ENCODE measurements at places on chromosomes 7 and 10.

DNA sequence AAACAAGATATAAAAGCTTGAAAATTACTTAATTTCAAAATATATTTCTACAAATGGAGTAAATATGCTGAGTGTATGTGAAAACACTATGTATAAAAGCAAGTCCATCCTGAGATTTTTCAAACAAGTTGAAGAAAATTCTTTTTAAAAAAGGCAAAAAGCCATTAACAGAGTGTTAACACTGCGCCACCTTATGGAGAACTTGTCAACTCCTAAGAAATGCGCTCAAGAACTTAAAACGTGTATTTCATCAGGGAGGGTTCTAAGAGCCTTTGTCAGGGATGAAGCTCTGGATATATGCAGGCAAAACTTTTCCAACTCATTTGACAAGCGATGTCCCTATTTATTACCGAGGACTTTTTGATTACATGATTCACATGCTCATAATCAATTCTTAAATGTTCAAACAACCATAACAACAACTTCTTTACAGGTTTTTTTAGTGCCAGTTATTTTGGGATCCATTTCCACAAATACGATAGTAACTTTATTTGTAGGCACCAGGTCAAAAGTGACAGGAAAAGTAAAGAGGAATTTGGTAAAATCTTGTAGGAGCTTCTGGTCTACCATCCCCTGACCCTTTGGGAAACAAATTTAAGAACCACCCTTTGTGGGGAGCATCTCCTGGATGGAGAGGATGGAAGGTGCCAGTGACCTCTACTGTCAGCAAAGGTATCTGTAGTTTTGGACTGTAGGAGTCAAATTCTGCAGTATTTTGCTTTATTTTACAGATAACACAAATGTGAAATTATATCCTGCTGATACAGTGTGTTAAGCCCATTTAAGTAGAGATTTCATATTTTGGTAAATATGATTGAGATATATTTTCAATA lies 23.2 kb downstream of the CALCR start:
- no peak for DNase-seq

DNA sequence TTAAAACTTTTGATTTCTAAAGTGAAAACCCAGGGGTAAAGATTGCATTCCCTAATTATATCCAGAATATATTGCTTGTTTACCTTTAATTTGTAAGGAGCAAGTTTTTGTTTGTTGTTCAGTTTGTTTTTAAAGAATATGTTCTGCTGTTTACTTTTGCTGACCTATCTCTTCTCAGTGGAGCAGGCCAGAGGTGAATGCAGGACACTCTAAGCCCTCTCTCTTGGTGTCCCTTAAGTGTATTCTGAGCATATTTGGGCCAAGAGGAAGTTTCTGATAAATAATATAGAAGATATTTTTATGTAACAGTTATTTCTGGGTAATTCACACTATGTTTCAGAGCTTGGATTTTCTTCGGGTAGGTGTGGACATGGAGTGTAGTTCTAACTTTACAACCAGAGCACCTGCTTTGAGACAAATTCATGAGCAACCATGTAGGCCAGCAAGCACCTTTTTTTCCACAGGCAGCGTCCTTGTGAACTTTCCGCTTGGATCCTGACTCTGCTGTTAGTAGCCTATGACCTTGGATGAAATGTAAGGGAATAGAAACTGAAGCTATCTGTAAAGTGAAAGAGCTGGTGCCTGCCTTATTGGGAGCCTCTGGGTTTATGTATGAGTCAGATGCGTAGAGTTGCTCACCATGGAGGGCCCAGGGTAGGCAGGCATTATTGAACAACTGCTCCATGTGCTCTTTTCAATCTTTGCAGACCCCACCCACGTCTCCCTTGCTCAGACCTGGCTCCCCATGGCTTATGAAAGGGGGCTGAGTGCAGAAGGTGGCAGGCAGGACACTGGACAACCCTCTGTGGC lies 16.1 kb downstream of the OGDH start:
- DNase-seq = peak; percentile 57

DNA sequence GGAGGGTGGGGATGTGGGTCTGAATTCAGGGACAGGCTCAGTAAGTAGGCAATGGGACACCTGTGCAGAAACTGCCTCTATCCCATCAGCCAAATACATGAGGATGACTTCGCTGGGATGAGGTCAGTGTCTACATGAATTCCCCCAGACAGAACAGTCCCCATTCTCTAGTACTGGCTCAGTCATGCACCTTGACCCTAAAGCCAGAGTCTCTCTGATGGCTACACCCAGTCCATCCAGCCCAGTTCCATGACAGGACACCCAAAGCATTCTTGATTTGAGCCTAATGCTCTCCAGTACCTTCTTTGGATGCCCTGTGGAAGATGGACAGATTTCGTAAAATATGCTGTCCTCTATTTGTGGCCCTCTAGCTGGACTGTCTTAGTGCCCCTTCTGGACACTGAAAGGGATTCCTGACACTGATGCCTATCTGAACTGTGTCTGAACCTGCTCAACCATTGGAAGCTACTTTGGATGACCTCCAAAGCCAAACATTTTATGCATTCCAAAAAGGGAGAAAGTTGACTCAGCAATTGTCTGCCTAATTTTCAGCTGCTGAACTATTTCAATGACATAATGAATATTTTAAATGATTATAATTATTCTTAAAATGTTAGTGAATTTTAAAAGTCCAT lies 14.6 kb downstream of the SFRP4 start:
- no peak for DNase-seq

DNA sequence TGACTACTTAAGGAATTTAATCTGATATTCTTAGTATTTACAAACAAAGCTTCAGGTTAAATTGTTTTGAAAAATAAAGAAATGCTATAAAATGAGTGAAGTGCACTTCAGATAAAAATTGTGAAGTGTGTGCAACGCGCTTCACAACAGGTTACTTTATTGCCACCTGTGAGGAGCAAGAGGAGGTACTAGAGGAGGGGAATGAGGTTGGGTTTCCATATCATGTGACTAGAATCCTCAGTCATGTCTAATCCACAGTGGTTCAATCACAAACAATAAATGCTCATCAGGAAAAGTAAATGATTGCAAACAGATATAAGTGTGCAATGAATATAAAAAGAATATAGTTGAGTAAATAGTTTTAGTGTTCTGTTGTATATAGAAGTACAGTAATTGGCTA lies 34.5 kb upstream of the CD36 start:
- DNase-seq = no peak

DNA sequence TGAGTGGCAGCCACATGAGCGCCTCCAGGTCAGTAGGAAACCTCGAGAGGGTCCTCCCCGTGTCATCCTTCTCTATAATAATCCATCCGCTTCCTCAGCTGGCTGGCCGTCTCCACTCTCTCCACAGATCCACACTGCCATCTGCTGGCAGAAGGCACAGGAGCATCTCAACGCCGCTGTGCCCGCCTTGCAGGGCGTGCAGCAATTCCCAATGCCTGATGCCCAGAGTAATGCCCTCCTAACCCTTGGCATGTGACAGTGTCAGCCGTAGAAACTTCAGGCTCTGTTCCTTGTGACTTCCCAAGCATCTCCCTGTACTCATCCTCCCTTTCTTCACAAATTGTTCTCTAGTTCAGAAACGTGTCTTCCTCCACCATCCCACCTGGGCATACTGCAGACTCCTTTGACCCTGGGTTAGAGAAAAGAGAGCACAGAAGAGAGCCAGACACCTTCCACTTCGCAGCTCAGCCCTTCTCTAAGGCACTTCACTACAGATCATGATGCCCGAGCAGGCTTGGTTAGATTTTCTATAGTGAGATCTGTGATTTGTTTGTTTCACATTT lies 70.8 kb downstream of the XPNPEP1 start:
- DNase-seq = peak; percentile 55

GRCh38 chr10:3072641-3073360 lies 5.5 kb downstream of the PFKP start:
- no peak for DNase-seq

- no peak for DNase-seq
Measured at GRCh38 chr7:2163600-2164555, 68.9 kb downstream of the MAD1L1 start.

- DNase-seq = no peak
Measured at GRCh38 chr10:23069019-23069815, 26.2 kb upstream of the MSRB2 start.

GRCh38 chr7:23544913-23545354 lies 13.2 kb upstream of the TRA2A start:
- DNase-seq = no peak

GRCh38 chr10:58963723-58964124 lies 212.7 kb upstream of the PHYHIPL start:
- DNase-seq = no peak

DNA sequence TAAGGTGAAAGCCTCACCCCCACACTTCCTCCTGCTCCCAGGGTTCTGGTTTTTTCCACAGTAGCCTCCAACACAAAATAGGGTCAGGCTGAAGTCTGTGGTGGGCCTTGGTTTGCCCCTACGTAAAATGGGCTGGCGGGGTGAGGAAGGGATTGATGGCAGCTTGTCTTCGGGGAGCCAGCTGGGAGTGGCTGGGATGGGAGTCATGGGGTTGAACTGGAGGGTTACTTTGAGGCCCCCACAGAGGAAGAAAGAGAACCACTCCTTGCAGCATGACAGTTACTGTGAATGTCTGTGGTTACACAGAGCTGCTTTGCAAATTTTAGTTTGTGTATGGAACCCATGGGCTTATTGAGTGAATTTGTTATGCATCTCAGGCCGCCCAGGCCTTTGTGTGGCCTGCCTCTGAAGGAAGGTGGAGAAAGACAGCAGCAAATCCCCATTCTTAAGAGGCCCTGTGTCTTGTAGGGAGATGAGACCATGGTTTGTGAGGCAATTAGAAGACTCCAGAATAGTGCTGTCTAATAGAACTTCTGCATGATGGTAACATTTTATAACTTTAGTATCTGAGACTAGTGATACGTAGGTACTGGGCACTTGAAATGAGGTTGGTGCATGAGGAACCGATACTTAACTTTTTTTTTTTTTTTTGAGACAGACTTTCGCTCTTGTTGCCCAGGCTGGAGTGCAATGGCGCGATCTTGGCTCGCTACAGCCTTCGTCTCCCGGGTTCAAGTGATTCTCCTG lies 8.1 kb downstream of the TRIM8 start:
- no peak for DNase-seq

DNA sequence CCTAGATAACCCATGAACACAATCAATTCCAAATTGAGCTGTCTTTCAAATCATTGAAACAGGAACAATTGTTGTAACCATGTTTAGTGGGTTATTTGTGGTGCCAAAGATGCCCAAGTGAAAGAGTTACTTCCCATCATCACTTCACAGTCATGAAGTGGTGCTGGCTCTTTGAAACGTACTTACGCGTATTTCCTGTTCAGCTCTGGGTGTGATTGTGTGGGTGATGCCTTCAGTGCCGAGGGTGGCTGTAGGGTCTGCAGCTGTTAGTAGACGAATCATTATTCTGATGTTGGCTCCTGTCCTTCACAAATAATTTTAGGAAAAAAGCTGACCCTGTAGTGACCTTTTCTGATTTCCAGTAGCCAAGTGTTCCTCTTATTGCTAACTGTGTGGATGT lies 323.1 kb upstream of the KIAA1217 start:
- DNase-seq = no peak

- DNase-seq = no peak
Measured at GRCh38 chr7:126792521-126792920, 460.2 kb downstream of the GRM8 start.

- DNase-seq = no peak
Measured at GRCh38 chr10:121411004-121411403, 187.2 kb downstream of the FGFR2 start.

DNA sequence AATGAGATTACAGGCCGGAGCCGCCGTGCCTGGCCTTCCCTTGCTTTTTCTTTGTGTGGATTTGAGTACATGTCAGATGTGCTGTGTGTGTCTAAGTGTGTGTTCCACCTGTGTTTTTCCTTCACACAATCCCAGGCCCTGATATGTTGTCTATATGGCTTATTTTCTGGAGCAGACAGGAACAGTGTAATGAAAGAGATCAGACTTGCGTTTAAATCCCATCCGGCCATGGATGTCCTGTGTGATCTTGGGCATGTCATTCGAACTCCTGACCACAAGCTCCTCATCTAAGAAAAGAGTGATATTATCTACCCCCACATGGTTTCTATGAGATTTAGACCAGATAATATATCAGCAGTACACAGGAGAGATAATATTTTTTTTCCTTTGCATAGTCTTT lies 37.2 kb downstream of the APBB1IP start:
- no peak for DNase-seq

GRCh38 chr7:117362294-117362888 lies 39.5 kb upstream of the WNT2 start:
- no peak for DNase-seq

DNA sequence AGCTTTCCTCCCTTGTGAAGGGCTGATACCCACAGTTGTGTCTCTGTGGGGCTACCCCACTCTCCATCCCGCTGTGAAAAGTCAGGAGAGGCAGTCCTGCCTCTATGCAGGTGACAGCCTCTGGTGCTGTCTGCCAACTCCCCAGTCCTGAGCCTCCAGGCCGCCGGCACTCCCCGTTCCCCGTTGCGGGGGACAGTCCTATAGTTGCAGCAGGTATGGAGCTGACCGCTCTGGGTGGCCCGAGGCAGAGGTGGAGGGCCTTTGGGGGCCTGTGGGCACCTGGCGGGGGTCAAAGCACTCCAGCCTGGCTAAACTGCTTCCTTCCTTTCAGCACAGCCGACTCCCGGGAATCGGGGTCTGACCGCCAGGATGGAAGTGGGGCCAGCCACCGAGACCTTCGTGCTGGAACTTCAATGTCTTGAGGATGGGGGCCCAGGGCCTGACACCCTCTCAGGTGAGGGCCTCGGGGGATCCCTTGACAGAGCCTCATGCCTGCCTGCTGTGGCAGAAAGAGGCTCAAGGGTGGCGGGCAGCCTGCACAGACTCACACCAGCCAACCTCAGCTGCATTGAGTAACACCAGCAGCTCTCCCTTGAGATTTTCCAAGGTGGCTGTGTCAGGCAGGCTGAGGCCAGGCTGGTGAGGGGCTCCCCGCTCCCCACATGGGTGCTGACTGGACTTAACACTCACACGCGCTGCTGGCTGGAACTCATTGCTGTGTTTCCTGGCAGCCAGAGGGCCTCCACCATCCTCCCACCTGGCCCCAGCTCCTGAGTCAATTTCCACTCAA lies 1.6 kb downstream of the ZNF853 start:
- no peak for DNase-seq

GRCh38 chr7:150860978-150861295 lies 8.6 kb downstream of the AOC1 start:
- no peak for DNase-seq

- DNase-seq = no peak
Measured at GRCh38 chr10:49294731-49295130, 4.2 kb upstream of the C10orf71 start.

DNA sequence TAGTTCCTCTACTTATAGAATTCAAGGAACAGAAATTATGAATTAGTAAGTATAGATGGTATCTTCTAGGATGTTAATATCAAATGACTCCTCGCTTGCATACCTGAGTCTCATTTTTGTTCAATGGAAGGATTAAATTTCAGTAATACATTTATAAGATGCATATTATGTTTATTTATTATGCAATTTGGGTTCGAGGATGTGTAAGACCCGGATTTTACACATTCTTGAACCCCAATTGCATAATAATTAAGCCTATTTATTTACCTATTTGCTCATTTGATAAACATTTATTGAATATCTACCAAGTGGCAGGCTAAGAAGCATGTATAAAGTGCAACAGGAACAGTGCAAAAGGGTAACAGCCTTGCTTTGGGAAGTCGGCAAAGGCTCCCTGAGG lies 52.6 kb downstream of the ICA1 start:
- no peak for DNase-seq

All from stimulated activated CD4-positive, alpha-beta T cell treated with anti-CD3 and anti-CD28 coated beads, Interleukin-4, amount 100 ng/mL, for 4 hours (primary cell).